ENCODE measurements at places on chromosomes 5 and 9.

DNA sequence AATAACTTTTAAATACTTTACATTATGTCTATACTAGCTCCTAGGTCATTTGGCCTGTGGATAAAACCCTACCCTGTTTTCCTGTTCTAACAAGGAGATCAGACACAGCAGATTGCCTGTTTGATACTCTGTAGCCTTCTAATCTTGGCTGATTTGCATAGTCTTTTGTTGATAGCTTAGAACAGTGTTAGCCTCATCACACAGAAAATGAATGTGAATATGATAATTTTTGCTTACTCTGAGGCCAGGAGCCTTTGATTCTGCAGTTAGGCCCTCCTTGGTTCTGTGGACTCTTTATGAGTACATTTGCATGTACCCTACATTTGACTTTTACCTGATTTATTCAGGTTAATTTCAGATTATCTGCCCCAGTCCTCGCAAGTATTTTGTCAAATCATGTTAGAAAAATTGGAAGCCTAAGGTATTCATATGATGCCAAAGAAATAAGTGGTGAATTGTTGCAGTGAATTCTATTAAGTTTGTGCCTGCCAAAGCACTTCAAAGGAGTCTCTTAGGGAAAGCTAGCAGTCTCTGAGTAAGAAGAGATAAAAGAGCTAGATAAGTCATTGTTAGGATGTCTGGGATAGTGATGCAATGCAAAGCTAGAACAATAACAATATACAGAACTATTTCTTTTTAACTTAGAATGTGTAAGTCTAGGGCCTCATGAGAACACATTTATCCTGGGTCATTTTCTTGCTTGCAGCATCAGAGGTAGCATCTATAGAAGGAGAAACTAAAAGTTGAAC lies 56.4 kb downstream of the SCAMP1 start:
- no peak for DNase-seq

GRCh38 chr5:160133071-160133917 lies 14.0 kb upstream of the PWWP2A start:
- DNase-seq = no peak

DNA sequence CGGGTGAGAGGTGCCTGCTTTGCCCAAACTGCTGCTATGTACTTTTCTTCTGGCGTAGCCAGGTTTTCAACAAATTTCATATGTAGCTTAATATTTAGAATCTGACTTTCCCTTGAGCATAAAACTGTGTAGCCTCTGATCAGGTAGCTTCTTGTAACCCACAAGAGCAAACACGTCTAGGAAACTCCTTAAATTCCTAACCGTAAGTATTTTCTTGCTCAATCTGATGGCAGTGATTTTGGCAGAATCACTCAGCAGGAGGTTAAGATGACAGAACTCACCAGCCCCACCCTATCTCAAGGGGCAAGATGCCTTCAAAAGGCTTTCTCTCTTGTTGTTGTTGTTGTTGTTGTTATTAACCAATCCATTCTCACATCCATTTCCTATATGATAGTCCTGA lies 20.8 kb downstream of the CKMT2 start:
- DNase-seq = no peak

DNA sequence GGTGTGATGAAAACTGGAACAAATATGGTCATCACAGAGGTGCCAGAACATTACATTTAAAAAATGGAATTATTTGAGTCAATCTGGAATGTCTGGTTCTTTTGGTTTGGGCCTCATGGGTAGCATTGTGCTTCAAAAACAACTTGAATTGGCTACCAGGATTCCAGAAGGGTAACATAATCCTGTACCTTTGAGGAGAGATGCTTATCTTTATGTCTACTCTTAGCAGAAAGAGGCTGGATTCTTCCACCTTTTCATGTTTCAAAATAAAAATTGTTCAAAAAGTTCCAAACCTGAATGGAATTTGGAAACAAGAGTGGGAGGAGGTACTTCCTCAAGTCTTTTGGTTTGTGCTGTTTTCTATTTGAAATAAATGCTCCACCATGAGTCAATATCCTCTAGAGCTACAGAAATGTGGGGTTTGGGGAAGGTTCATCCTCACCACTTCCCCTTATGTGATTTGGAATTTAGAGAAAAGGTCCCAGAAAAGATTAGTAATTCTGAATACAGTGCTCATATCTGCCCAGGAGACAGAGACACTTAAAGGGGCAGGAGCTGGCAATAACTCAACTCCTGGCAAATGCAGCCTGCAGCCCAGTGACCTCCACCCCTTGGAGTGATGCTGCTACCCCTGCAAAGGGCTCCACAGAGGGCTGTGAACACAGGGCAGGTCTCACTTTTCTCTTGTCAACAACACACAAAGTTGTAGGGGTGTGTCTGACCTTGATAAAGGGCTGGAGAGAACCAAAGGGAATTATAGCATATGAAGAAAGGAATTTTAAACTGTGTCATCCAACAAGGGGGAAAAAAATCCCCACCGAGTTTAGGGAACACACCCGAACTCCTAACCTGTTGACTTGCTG lies 272.8 kb downstream of the CWC27 start:
- DNase-seq = no peak

DNA sequence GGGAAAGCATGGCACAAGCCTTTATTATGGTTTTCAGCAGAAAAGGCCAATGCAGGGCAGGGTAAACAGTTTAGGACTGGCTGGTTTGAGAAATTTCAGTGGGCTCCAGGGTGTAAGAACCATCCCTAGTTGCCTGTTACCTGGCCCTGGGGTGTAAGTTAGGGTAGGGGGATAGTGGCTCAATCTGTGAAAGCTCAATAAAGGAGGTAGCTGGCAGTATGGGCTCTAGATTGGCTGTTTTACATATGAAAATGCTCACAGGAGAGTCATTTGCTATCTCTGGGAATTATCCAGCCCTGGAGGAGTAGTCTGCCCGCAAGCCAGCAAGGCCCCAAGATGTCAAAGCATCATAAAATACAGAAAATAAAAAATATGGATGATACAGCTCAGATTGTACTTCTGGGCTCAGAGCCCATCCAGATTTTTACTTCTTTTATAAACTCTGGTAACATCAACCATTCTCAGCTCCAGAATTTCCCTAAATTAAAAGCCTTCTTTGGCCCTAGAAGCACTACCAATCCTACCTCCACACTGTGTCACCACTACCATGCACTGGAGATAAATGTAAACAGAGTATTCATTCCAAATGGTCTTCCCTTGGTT lies 31.1 kb downstream of the SSBP2 start:
- no peak for DNase-seq

GRCh38 chr9:91945277-91946085 lies 4.5 kb downstream of the ROR2 start:
- peak; percentile 19 for DNase-seq
